ENCODE measurements at places on chromosomes 7 and 10.

DNA sequence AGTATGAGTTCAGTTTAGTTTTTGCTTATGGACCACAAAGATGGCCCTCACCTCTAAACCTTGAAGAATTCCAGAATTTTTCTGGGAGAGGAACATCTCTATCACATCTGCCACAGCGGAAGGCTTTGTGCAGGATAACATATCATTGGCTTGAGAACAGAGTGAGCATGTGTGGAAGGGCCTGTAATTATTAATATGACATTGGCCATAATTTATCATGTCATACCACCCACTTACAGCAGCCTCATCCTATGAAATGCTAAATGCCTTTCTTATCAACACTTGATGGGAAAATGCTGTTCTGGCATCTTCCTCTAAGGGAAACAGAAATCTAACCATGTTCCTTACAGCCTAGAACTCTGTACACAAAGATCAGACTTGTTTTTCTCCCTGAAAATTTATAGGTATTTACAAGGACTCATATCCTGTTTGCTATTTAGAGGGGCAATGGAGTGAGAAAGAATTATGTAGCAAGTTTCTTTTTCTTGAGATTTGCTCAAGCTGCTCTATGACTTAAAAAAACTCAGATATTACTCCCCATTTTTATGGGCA lies 817.3 kb downstream of the LRMDA start:
- DNase-seq = no peak

- no peak for DNase-seq
Observed at GRCh38 chr10:125024497-125025234, 82.7 kb downstream of the ZRANB1 start.

DNA sequence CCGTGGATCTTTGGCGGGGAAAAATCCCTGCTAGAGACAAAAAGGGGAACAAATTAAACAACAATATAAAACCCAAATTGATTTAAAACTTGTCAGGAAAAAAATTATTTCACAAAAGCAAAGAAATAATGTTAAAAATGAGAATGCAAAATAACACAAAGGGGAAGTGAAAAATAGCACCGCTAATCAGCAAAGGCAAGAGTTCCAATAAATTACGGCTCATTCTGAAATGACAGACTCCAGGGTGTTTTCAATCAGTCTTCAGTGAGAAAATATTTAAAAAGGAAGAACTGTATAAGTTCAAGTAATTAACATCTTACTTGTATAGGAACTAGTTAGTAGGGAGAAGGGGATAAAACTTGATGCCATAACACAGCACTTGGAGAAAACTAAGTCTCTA lies 336.8 kb downstream of the LRRTM3 start:
- no peak for DNase-seq

GRCh38 chr10:100419911-100420449 lies 42.8 kb upstream of the WNT8B start:
- no peak for DNase-seq

DNA sequence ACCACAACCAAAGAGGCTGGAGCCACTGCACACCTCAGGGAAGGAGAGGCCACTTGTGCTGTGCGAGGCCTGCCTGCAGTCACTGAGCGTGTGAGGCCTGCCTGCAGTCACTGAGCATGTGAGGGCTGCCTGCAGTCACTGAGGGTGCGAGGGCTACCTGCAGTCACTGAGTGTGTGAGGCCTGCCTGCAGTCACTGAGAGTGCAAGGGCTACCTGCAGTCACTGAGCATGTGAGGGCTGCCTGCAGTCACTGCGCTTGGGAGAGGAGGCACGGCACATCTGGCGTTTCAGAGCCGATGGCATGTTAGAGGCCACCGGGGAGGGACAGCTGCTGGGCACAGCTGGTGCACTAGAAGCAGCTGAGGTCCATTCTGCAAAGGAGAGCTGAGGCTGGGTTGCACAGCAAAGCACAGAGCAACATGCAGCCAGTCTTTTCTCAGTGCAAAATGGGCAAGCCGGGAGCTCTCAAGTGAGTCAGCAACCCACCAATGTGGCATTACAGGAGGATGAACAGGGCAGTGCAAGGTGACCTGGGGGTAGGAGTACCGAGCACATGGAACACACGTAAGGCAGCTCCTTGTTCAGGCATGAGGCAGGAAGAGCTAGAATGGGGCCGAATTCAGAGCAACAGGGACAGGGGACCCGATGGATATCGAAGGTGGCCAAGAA lies 540.1 kb downstream of the PTPRN2 start:
- DNase-seq = no peak

DNA sequence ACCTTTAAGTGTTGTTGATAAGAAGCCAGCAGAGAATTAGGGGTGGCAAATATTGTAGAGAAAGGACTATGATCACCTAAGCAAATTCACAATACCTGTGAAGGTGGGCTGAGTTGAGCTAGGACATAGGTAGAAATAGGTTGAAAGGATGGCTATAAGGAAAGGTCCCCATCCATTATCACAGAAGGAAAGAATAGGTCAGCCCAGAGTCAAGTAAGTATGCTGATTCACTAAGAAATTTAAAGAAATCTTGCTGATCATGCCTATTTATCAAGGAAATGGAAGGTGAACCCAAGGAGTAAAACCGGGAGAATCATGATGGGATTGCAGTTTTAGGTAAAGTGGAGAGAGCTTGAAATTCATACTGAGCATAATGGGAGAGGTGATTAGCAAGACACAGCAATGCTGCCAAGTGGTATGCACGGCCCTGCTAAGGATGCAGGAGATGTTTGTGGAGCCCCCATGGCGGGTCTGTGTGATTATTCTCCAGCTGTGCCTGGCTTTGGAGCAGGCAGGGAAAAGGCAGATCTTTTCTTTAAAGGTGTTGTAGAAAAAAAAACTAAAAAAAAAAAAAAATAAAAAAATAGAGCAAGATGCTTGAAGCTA lies 399.4 kb downstream of the PLXDC2 start:
- no peak for DNase-seq

GRCh38 chr10:74365109-74365508 lies 214.1 kb downstream of the ADK start:
- no peak for DNase-seq

DNA sequence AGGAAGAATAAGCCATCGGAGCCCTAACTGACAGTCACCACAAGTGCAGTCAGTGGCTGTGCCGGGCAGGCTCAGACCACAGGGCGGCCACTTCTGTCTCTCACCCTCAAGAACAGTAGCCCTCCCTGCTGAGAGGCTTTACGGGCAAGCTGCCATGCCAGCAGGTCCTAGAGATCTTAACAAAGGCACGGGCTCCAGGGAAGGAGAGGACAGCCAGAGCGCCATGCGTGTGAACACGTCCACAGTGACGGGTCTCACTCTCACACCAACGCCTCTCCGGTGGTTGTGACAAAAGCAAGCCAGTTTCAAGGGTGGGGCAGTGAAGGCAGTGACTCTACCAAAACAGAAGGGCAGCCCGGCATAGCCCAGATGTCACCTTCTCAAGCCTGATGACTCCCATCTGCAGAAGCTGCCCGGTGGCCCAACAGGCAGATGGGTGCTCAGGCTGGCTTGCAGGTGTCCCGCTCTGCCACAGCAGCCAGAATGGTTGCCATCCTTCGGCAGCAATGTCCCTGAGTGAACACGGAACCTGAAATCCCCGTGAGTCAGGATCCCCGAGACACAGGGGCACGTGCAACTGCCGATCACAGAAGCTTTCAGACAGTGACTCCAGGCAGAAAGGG lies 102.0 kb downstream of the FAM53B start:
- DNase-seq = no peak

GRCh38 chr10:69757553-69758309 lies 44.0 kb upstream of the COL13A1 start:
- DNase-seq = no peak

- no peak for DNase-seq
Observed at GRCh38 chr7:50657912-50658311, 92.7 kb upstream of the DDC start.

DNA sequence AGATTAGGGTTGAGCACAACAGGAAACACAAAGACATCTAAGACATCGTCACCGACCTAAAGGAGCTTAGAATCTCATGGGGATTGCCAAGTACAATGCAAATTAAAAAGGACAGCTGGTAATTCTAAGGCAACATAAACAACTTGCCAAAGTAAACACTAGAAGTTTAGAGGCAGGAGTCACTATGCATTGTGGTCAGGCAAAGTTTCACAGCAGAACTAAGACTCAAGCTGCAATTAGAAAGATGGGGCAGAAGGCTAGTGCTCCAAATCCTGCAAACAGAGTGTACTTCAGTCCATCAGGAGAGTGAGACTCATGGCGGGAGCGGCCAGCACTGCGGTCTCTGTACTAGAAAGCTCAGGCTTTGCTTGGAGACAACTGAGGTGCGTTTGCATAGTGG lies 52.7 kb downstream of the HIPK2 start:
- DNase-seq = no peak

GRCh38 chr10:57867241-57867640 lies 400.5 kb downstream of the IPMK start:
- DNase-seq = no peak

DNA sequence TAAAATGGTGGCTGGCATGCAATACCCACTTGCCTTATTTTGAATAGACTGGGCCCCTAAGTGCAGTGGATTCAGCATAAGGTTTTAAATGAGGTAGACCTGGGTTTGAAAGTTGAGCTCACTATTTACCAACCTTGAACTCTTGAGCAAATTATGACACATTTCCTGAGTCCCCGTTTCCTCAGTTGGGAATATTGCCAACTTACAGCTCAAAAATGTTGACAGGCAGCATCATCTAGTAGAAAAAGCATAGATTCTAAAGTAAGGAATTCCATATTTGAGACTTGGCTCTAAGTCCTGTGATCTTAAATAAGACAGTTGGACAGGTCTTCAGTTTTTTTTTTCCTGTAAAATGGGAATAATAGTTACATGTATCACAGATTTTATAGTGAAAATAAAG lies 305.5 kb downstream of the ACTR3B start:
- no peak for DNase-seq

- DNase-seq = no peak
Observed at GRCh38 chr10:121900443-121901174, 27.2 kb downstream of the ATE1 start.

DNA sequence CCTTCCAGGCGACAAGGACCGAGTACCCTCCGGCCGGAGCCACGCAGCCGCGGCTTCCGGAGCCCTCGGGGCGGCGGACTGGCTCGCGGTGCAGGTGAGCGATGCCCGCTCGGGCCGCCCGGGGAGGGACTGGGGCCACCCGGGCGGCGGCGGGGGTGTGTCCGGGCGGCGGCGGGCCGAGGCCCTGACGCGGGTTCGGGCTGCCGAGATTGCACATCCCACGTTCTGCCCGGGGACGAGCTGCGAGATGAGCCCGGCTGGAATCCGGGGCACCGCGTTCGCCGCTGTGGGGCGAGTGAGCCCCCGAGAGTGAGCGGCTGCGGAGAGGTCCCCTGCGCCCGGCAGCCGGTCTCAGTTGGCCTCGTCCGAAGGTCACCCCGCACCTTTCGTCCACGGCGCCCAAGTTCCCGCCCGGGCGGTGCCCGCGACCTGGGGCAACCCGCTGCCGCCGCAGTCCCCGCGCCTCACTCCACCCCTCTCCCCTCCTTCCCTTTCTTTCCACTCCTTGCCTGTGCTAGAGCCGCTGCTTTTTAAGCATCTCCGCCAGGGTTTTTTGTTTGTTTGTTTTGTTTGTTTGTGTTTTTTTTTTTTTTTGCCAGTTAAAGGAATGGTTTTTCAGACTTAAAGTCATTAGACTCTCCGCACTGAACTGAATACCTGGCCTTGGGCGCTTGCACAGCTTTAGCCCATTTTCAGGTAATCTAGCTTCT lies 515 bp downstream of the RALA start:
- no peak for DNase-seq

DNA sequence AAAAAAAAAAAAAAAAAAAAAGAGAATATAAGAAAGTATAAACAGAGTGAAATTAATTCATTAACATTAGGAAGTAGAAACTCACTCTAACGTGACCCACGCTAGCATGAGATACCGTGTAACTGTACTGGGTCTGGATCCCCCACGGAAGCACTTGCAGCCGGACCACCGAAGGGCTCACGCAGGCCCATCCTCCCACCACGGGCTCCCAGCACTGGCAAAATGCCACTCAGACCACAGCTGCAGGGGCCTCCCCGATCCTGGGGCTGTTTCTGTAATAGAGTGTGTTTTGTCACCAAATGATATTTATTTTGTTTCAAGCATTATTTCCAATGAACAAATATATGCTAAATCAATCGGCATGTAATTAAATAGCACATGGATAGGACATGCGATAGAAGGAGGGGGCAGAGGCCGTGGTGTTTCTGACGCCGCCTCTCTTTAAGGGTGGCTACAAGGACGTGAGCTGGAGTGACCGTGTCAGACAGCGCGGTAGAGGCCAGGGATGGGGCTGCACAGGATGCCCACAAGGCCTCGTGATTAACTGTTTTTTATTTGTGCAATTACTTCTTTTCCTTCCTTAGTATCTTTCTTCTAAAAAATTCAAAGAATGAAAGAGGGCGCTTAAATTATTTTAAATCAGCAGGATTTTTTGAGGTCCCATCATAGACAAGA lies 568.5 kb downstream of the PTPRN2 start:
- no peak for DNase-seq

DNA sequence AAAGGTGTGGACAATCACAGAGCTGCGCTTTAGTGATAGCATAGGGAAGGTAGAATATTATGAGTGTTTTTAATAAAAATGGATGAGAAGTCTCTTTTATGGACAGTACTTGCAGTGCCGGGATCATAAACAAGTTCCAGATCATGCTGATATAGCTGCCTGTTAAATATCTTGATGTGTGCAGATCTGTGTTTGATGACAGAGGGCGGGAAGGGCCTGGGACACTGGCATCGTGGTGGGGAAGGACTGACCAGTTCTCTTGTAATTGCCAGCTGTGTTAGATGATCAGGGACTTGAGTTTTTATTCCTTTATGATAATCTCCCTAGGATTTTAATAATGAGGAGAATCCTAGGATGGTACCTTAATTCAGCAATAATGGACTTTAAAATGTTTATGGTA lies 14.6 kb downstream of the SND1 start:
- DNase-seq = no peak

- DNase-seq = no peak
Observed at GRCh38 chr7:83546586-83546985, 102.4 kb downstream of the SEMA3E start.

- no peak for DNase-seq
Observed at GRCh38 chr10:95314192-95314918, 23.6 kb upstream of the PDLIM1 start.

DNA sequence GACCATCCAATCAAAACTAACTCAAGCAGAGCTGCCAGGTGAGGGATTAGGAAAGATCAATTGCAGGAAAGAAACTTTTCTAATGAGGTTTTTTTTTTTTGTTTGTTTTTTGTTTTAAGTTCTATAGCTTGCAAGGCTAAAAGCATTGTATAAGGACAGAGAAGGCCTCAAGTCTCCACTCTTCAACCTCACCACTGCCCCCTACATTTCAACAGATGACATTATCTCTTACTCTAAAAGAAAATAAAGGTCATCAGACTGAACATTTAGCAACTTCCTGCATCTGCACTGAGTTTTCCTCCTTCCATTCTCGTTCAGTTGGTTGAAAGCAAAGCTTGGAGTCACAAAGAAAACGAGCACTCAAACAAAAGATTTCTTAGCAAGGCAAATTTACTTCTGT lies 45.2 kb upstream of the EXOC4 start:
- no peak for DNase-seq

- DNase-seq = peak; percentile 2
Observed at GRCh38 chr7:133081119-133081598, 731 bp downstream of the CHCHD3 start.
